Stimulated activated CD8-positive, alpha-beta memory T cell treated with anti-CD3 and anti-CD28 coated beads, Interleukin-2, amount 100 ng/mL, for 1 hour (primary cell): ENCODE measurements at places on chromosomes 13 and 19.

GRCh38 chr13:89897681-89898080 lies 1449.8 kb upstream of the MIR17HG start:
- DNase-seq: no peak

DNA sequence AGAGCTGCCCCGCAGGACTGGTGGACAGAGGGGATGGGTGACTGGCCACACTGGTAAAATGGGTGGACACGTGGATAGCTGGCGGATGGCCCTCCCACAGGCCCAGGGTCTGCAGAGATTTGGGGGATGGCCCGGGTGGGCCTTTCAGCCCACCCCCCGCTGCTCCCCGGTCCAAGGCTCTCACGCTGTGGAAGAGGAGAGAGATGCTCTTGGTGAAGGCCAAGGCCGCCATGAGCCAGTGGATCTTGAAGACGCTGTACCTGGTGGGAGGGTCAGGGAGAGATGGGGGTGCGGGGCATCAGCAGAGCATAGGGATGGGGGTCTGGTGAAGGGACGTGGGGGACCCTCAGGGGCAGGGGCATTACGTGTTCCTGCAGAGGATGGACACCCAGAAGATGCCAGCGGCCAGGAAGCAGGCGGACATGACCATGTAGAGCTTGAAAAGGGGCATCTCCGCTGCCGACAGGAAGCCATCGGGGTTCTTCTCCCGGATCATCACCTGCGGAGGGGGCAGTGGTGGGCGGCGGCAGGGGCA lies 4.5 kb downstream of the GPR108 start:
- no peak for DNase-seq

GRCh38 chr19:42561512-42561911 lies 33.2 kb downstream of the CEACAM8 start:
- no peak for DNase-seq

GRCh38 chr13:43805681-43806128 lies 18.9 kb upstream of the ENOX1 start:
- DNase-seq: no peak

GRCh38 chr19:46924874-46925547 lies 64.2 kb downstream of the ARHGAP35 start:
- no peak for DNase-seq

- DNase-seq: no peak
Observed at GRCh38 chr13:44622261-44622660, 46.1 kb upstream of the TSC22D1 start.

DNA sequence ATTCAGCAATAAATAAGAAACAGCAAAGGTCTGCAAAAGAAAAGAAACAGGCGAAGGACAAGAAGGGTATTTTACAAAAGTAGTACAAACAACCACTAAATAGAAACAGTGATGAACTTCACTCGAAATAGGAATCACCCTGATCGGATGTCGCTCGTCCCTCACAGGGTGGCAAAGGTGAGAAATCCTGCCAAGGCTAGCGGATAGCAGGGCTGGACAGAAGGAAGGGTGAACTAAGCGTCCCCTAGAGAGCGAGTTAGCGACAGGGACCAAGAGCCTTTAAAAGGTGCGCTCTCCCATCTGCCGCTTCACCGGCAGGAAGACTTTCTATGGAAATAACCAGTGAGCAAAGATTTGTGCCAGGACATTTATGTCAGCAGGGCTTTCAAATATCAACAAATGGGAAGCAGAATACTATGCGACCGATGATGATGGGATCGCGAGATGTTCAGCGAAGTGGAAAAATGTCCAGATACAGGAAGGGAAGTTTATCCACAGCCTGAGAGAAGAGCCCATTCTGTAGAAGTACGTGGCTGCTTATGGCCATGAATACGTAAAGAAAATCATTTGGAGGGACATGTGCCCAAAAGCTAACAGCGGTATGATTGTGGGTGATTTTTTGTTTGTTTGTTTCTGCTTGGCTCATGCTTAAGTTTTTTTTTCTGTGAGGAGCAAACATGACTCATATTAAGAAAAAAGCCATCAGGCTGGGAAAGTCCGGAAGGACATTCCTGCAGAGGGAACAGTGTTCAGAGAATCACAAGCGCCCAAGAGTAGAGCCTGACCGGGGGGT lies 18.9 kb downstream of the ELAVL1 start:
- no peak for DNase-seq

DNA sequence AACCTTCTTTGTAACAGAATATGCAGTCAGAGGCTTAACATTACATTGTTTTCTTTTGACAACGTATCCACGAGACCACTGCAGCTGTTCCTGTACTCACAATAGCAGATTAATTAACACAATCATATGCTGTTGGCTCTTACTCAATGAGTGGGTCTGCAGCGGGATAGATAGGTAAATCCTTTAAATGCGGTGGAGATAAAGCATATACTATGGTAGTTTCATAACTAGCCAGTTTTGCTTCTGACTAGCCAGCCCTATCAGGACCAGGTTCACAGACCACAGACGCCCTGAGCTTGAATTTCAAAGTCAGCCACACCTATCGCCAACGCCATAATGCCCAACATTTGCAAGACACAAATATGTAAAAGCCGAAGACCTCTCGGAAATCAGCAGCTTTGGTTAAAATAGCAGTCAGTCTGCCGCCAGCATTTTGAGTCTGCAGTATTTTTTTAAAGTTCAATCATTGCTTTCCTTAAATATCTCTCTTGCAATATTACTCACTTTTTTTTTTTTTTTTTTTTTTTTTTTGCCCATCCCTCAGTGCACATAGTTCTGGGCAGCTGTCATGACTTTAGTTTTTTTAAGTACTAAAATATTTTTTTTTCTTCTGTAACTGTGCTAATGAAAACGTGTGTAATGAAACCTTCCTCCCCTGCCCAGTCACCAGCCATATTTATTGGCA lies 120.5 kb downstream of the ZNF536 start:
- DNase-seq: no peak

- DNase-seq: no peak
Observed at GRCh38 chr19:17220207-17220758, 5.1 kb downstream of the USE1 start.

GRCh38 chr13:106517109-106517847 lies 18.2 kb downstream of the EFNB2 start:
- no peak for DNase-seq

- no peak for DNase-seq
Observed at GRCh38 chr19:38837656-38838121, 6.1 kb upstream of the ECH1 start.

DNA sequence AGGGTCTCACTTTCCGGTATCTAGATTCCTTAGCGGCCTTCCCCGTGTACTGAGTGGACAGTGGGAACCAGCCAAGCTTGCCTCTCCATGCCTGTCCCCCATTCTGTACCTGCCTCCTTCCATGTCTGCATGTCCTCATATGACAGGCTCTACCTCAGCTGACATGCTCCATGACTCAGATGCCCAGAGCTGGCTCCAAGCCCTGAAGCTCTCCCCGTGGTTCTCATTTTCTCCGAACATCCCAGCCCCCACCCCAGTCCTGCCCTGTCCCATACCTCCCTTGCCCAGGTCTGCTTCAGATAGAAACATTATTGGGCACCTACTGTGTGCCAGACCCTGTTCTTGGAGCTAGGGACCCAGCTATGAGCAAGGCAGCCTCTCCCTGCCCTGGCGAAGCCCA lies 17.1 kb upstream of the SHFL start:
- DNase-seq: no peak

- no peak for DNase-seq
Observed at GRCh38 chr13:46004491-46004890, 48.1 kb downstream of the ZC3H13 start.

GRCh38 chr19:1874554-1875185 lies 10.6 kb downstream of the ABHD17A start:
- no peak for DNase-seq

GRCh38 chr19:17830567-17831418 lies 9.5 kb upstream of the INSL3 start:
- peak; percentile 26 for DNase-seq

GRCh38 chr19:1373534-1374249 lies 10.0 kb upstream of the NDUFS7 start:
- DNase-seq: no peak

DNA sequence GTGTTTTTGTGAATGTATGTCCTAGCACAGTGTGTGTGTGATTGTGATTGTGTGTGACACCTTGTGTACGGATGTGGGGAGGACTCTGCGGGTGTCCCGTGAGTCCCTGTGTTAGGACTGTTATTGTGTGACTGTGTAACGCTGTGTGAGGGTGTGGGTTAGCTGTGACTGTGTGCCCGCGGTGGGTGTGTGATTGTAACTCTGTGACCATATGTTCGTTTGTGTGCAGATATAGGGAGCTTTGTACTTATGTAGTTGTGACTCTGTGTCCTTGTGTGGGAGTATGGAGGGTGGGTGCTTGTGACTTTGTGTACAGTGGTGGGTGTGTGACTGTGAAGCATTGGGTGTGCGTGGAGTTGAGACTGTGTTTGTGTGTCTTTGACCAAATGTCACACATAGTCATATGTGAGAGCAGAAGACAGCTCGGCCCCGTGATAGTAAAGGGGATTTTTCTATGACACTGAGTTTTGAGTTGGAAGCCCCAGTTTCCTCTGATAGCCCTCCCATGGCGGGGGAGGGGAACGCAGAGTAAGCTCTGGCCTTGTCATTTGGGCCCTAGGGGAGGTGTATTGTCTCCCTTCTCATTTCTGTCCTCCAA lies 949 bp upstream of the ZNF260 start:
- DNase-seq: no peak

DNA sequence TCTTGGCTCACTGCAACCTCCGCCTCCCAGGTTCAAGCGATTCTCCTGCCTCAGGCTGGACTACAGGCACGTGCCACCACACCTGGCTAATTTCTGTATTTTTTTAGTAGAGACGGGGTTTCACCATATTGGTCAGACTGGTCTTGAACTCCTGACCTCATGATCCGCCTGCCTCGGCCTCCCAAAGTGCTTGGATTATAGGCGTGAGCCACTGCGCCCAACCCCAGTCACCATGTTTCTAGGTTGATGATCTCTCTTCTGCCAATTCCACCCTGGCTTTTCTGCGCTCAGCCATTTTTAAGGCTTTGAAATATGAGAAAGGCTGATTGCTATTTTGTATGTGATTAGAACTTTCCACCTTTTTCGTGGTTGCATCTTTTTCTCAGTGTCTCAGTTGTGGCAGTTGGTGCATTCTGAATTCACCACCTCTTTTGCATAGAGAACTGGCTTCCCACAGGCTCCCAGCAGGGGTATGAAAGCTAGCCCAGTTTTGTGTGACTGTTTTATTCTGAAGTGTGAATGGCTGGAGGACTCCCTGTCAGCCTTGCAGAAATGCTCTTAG lies 15.5 kb downstream of the CEACAM1 start:
- no peak for DNase-seq

GRCh38 chr13:41707194-41707821 lies 250.0 kb downstream of the RGCC start:
- no peak for DNase-seq

DNA sequence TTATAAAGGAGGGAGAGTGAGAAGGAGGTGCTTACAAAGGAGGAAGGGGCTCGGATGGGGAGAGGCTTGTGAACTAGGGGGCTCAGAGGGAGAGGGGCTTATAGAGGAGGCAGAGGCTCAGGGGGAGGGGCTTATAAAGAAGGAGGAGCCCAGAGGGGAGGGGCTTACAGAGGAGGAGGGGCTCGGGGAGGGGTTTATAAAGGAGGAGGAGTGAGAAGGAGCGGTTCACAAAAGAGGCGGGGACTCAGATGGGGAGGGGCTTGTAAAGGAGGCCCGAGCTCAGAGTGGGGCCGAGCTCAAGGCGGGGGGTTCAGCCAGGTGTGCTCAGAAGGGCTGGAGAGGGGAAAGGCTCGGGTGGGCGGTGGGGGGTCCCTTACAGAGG lies 500 bp downstream of the SMIM24 start:
- no peak for DNase-seq

DNA sequence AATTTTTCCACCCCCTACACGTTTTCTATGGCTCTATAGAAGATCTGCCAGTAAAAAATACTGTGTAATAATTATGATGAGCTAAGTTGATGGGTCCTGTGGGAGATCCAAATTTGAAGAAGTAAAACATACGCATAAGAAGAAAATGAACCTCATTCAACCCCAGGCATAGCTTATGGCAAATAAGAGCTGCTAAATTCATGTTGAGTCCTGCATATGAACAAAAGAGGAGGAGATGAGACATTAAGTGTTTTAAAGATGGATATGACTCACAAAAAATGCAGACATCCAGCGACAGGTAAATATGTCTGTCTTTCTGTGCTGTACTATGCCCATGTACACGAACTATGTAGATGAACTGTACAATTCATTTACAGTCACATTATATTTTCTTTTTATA lies 101.9 kb downstream of the LIG4 start:
- no peak for DNase-seq

- DNase-seq: no peak
Observed at GRCh38 chr13:112643759-112644459, 45.9 kb upstream of the ATP11A start.

DNA sequence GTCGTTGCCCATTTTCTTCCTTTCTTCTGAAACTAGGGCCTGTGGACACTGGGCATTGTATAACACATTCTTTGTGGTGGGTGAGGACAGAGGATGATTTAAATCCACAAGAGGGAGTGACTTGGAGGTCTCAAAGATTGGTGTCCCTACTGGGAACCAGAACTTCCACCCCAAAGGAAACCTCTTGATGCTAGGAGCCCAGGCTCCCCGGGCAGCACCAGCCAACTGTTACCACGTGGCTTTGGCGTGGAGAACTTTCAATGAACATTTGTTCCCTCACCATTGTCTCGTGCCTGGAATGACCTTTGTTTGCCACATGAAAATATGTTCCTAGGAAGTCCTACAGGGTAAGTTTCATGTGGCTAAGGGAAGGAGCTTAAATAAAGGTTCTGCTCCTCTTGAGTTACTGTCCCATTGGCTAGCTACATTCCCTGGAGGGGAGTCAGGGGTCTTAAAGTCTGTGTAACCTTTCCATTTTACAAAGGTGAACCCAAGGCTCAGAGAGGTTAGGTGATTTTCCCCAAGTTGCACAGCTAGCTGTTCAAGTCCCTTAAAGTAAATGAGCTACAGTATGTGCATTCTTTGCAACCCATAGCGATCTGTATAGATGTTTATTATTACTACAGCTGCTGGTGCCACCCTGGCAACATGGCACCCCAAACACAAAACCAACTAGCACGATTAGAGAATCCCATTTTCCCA lies 5.0 kb upstream of the CDX2 start:
- no peak for DNase-seq
